ENCODE measurements at places on chromosomes 1 and 21. TPM values are rescaled to one million over a fixed set of nuclear protein-coding genes. Genes with fewer than 3 reads are reported as not detected.
A peak's percentile ranks its signal among the peaks of the same experiment; 100 is the strongest.

DNA sequence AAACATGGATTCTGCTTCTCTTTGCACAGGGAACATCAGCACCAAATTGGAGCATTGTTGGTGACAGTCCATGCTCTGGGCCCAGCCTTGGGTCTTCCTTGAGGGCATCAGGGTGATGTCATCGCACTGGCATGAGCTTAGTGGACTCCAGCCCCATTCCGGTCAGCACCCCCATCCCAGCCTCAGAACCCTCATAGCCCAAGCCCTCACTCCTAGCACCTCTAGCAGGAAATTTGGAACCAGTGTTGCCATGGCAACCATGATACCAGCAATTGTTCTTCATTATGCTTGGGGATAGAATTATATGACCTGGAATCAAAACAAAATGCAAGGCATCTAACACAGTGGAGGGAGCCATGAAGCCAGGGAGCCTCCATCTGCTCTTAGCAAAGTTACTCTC is 83.1 kb downstream of the VWA5B1 start:
- no peak for DNase-seq

GRCh38 chr1:229368347-229368746 is 25.5 kb upstream of the CCSAP start:
- DNase-seq: no peak

Gene S100A5
- total RNA-seq: not detected

DNA sequence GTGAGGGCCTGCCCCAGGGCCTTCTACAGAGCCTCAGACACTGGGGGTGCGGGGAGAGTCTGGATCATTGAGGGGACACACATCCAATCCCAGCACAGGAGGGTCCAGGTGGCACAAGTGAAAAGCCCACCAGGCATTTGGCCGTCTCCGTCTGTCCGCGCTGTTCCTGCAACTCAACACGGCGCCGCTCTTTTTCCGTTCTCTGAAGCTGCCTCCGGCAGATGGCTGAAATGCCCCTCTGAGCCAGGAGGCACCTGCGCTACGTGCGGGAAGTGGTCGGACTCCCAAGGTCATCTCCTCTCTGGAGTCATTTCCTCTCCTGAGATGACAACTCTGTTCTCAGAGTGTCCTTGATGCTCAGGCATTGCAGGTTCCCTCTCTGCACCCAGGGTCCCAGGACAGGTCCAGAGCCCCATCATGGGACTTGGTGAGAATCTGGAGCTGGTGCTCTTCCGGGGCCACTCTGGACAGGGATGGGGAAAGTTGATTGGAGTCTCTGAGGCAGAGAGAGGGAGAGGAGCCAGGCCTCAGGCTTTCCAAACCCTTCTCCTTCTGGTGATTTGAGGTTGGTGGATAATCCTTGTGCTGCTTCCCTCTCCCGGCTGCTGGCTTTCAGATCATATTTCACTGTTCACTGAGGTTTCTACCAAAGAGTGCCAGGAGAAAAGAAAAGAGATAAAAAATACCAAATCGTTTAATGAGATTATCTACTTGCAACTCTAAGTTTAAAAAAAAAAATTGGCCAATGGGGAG is 14.0 kb upstream of the MIXL1 start:
- DNase-seq: peak; percentile 41

DNA sequence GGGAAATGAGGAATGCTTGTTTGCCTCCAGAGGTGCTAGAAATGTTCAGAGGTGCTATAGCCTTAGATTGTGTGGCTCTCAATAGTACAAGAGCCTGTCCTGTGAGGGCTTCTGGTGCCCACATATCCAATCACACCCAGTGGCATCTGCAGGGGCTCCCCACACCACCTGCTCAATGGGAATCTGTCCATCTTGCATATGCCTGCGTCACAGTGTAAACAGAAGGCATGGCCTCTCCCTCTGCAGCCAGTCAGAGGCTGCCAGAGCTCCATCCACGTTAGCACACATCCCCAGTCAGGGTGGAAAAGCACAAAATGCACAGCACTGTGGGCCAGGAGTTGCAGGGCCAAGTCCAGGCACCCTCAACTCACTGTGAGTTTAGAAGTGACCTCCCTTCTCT is 113.6 kb upstream of the GRIK3 start:
- no peak for DNase-seq

DNA sequence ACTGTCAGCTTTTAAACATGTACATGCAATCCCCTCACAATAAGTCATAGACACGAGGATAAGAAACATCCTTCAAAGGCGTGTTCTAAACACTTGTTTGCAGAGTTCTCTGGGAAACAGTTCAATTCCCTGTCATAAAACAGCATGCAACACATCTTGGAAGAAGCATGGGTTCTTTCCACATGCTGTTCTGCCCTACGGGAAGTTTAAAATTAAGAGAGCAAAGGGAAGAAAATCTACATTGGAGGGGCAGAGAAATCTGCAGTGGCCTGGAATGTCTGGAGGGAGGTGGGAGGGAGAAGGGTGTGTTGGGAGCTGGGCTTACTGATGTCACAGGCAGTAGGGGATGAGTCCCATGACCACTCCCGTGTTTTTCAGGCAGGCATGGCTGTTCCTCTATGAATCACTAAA is 98.3 kb upstream of the SLC2A1 start:
- DNase-seq: peak; percentile 94

GRCh38 chr1:22030473-22030872 is 22.0 kb upstream of the CDC42 start:
- DNase-seq: no peak

Gene SMAP2
- 20.2 TPM for total RNA-seq

GRCh38 chr1:46187106-46187869 is 10.9 kb downstream of the POMGNT1 start:
- no peak for DNase-seq

DNA sequence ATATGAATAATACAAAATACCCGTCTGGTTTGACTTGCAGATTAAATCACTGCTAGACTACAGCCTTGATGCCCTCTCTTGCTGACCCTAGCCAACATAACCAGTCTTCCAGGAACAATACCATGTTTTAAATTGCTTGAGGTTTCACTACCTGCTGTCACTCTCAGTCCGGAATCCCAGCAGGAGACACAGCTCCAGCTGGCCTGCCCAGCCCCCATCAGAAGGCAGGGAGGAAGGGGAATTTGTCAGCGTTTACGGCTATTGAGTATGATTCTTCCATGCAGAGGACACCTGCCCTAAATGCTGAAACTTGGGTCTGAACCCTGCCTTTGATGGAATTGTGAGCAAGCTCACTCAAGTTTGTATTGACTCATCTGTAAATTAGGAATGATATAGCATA is 33.0 kb downstream of the ZNF496 start:
- no peak for DNase-seq

GRCh38 chr1:228383773-228384172 is 22.9 kb downstream of the TRIM11 start:
- DNase-seq: no peak

Gene RAB42
- 7.0 TPM for total RNA-seq

DNA sequence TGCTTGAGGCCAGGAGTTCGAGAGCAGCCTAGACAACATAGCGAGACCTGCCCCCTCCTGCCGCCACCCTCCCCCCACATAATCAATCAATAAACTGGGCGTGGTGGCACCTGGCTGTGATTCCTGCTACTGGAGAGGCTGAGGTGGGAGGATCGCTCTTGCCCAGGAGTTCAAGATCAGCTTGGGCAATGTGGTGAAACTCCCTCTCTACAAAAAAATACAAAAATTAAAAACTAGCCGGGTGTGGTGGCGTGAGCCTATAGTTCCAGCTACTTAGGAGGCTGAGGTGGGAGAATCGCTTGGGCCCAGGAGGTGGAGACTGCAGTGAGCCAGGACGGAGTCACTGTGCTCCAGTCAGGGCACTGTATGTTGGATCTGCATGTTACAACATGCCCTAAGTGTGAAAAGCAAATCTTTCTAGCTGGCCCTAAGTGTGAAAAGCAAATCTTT is 7.0 kb upstream of the MDM4 start:
- no peak for DNase-seq

GRCh38 chr1:70963374-70963773 is 84.2 kb downstream of the PTGER3 start:
- no peak for DNase-seq

GRCh38 chr1:184740344-184740743 is 14.3 kb downstream of the EDEM3 start:
- DNase-seq: no peak

DNA sequence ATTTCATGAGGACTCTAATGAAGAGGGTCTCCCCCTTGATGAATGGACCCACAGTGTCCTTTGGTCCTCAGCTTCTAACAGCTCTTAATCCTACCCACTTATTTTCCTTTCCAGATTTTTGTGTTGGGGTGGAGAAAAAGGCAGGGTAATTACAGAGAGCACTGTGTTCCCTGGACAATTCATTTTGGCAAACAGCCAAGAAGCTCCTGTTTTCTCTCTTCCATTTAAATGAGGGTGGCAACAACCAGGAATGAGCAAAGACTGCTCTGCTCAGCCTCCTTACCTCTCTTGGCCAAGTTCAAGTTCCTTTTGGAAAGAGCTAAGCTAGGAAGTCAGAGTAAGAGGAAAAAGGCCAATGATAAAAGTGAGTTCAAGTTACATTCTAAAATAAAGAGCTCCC is 11.9 kb downstream of the XKR8 start:
- DNase-seq: no peak

Gene TTLL7
- total RNA-seq: 92.7 TPM

DNA sequence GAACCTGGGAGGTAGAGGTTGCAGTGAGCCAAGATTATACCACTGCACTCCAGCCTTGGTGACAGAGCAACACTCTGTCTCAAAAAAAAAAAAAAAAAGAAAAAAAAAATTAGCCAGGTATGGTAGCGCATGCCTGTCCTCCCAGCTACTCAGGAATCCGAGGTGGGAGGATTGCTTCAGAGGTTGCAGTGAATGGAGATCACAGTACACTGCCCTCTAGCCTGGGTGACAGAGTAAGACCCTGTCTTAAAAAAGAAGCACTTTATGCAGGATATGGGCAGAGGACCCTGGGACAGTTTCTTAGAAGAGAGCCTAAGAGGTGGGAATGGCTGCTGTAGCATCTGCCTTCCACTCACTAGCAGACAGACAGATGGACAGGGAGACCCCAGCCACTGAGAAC is 23.0 kb downstream of the IQGAP3 start:
- DNase-seq: no peak

DNA sequence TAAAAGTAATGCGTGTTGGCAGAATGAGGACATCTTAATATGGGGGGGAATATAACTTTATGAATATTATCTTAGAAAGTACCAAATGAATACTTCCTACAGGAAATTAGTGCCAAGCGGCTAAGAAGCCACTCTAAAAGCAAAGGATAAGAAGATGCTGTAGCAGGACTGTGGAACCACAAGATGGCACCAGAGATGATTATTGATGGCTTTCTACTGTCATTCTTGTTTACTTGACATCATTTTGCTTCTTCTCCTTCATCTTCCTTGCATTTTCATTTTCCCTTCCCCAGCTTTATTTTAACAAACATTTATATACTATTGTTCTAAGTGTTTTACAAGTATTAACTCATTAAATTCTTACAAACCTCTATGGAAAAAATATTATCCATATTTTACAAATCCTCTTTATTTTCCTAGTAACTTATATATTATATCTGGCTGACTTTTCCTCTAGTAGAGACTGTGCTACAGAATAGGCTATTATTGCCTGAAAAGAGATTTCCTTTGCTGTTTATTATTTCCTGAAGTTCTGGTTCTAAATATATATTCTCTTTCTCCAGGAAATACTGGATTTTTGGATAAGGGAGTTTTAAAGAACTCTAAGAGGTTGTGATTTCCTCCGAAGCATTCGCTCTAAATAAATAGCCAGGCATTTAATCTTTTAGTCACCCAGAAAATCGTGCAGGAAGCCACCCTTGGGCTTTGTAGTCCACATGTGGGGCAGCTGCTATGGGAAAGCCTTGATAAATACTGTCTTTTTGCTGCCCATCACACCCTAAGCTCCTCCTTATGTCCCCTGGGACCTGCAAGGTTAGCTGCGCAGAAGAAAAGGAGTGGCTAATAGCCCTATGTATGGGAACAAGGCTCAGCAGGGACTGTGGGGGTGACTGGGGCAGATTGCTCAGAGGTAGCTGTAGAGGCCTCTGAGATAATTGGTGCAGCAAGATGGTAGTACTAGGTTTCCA is 69.8 kb downstream of the TPR start:
- no peak for DNase-seq

Gene MSH4
- 0.24 TPM for total RNA-seq

GRCh38 chr1:22043198-22043769 is 9.2 kb upstream of the CDC42 start:
- DNase-seq: peak; percentile 83

- no peak for DNase-seq
Measured at GRCh38 chr1:193581341-193581740, 394.9 kb upstream of the B3GALT2 start.

DNA sequence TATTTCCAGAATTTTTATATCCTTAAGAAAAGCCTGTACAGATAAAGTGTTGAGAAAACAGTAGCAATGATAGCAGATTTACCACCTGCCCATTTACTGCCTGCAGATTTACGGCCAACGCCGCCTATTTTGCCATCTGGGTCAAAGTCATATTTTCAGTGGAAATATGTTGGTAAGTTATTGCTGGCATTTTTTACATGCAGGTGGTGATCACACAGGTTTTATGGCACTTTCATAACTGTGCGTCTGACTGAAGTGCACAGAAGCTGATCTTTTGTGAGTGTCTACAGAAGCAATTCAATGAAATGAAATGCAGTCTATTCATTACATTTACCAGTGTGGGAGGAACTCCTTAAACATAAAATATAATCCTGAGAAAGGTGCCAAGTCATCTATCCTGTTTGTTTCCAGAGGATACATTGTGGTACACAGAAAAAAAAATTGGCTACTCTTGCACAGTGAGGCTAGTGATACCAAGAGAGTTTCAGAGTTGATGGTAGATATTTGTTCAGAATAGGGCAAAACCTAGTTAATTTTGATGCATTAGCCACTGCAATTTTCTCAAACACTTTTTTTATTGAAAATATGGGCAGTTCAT is 458.5 kb downstream of the NEGR1 start:
- no peak for DNase-seq

DNA sequence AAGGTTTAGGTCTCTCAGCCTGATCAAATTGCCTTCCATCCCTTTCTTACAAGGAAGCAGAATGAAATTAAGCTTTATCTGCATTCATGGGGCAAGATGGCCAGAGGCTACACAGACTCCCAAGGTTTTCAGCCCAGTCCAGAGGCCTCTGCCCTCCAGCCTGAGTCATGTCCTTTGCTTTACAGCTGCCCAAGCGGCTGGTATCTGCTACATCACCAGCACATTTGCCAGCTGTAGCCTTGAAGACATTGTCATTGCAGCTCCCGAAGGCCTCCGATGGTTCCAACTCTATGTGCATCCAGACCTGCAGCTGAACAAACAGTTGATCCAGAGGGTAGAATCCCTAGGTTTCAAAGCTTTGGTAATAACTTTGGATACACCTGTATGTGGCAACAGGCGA is 16.0 kb downstream of the HAO2 start:
- no peak for DNase-seq

Gene LCE1A
- total RNA-seq: not detected

DNA sequence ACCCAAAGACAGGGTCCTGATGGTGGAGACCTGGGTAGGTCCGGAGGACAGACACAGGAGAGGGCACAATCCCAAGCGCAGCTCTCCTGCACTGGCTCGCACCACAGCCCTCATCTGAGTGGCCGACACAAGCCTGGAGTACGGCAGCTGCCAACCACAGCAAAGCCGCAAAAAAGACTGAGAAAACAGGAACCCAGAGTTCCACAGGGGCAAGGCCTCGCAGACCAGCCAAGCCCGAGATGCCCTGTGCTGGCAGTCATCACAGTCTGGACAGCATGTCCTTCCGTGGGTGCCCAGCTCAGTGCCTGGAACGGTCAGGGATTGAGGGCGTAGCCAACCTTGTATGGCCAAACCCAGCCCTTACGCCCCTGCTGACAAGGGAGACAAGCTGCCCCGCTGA is 11.4 kb downstream of the ZBTB48 start:
- DNase-seq: no peak

Gene ATP6V1G3
- 3.4 TPM for total RNA-seq

Gene GREM2
- total RNA-seq: 4.8 TPM
